C1 segment of cervical spinal cord (tissue), 14 donors: ENCODE measurements at places on chromosomes 1 and 21.

DNA sequence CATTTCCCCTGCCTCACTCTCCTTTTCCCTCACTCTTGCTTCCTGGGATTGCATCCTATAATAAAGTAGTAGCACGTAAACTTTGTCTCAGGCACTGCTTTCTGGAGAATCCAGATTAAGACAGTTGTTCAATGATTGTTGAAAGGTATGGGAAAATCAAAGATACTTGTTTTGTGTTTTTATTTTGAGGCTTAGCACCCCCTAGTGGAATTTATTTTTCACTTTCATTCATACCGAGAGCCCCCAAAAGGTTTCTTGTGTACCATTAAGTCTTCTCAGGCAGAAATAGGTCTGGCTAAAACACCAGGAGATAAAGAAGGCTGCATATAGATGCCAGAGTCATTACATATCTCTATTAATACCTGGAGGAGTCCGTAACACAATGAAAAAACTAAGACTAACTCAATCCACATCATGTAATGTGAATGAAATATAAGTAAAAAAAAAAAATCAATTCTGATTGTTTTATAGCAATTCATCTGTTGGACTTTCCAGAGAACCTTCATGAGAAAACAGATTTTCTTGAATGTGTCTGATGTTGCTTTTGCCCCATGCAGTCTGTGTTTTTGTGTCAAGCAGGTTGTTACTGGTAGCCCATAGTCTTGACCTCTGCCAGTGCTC lies 103.5 kb downstream of the RPE65 start:
- DNase-seq: no peak

- DNase-seq: no peak
These were observed 52.9 kb downstream of the LRRC8D start for GRCh38 chr1:89873770-89874169.

DNA sequence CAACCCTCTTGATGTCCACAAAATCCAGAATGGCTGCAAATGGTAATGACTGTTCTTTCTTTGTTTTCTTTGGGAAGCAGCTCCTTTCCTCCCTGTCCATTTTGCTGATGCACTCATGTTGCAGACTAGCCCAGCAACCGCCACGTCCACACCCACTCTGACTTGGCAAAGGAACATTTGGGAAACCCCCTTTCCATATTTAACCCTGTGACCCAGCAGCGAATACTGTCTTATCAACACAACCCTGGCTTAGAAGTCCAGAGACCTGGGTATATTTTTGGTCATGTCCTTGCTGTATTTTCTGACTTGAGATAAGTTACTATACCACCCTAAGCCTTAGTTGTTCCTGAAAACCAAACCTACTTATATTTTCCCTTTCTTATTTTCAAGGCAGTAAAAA lies 18.1 kb upstream of the SHE start:
- no peak for DNase-seq

GRCh38 chr1:14952626-14953314 lies 200.8 kb upstream of the TMEM51 start:
- DNase-seq: no peak

GRCh38 chr1:151344291-151344690 lies 2.8 kb downstream of the RFX5 start:
- DNase-seq: no peak
